ENCODE measurements at places on chromosomes 1 and 21.
A peak's percentile ranks its signal among the peaks of the same experiment; 100 is the strongest.

DNA sequence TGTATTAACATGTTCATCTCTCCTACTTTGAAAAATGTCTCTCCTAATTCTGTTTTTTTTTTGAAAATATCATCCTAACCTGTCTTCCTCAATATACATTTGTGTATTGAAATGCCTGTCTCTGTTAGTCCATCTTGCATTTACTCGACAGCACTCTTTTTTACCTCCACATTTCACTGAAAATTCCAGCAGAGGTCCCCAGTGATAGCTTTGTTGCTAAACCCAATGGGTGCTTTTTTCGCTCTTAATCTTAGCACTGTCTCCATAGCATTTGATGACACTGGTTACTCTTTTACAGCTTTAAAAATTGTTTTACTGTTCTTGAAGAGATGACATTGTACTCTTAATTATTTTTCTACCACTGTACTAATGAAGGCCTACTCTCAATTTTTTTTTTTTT is 10.8 kb downstream of the OSBPL9 start:
- DNase-seq, result no peak

- peak; percentile 45 for DNase-seq
Observed at GRCh38 chr1:30778154-30778978, 20.8 kb upstream of the LAPTM5 start.

- no peak for DNase-seq
Observed at GRCh38 chr1:94411237-94411636, 7.0 kb upstream of the ABCD3 start.

GRCh38 chr1:225942574-225942973 is 1.6 kb upstream of the LEFTY2 start:
- DNase-seq, result no peak

DNA sequence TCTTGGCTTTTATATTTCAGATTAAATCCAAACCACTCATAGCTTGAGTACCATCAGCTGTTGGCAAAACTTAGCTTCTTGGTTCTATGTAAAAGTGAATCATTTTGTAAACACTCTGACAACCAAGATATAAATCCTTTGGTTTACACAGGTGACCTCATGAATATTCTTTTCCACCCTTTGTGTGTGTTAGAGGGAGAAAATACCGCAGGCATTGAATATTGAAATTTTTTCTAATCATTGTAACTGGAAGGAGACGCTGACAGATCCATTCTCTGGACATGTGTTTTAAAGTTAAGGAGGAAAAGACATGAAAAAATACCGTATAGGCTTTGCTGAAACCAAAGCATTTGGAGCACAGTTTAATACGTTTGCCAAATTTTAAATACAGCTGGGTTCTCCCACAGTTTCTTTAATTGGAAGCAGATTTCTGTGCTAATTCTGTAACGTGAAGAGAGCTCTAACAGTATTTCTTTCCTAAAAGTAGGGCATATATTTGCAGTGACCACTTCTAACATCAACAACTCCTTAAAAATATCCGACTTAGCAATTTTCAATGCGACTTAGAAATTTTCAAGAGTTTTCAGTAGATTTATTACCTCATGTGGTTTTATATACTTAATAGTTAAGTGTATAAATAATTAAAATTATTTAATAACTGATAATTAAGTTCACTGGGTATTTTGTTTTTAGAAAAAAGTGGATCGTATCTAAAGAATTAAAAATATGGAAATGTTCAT is 388.2 kb downstream of the USP25 start:
- DNase-seq, result no peak

Measured in CD4-positive, alpha-beta T cell treated with Interleukin-6 for 4 hours (primary cell).